ENCODE measurements at places on chromosomes 11 and 22.

GRCh38 chr11:68838572-68838964, 3.1 kb downstream of the CPT1A start:
- DNase-seq: no peak

- DNase-seq: no peak
Observed at GRCh38 chr11:118313242-118313641, 8.7 kb downstream of the CD3E start.

- DNase-seq: no peak
Observed at GRCh38 chr11:35488117-35488516, 37.3 kb downstream of the PAMR1 start.

- no peak for DNase-seq
Observed at GRCh38 chr22:49541693-49542230, 285.9 kb downstream of the BRD1 start.
